RKO (cell line): ENCODE measurements at places on chromosomes 13 and 19.

GRCh38 chr13:102127153-102127552, 274.7 kb downstream of the FGF14 start:
- no peak for DNase-seq

DNA sequence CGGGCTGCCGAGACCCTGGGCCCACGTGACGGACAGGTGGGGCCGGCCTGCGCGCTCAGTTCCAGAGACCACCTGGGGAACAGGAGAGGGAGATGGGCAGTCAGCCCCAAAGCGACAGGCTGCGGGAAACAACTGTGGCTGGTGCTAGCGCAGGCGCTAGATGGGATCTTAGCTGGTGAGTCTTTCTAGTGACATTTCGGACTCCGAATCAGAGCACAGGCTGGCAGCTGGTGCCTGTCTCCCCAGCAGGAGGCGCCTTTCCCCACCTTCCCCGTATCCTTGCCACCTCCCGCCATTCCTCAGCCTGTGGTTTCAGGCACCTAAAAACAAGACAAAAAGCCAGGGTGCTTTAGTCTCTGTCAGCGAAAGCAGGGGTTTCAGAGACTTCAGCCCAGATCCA, 19.4 kb upstream of the RANBP3 start:
- DNase-seq, result no peak

- DNase-seq, result peak; percentile 87
Observed at GRCh38 chr19:30682999-30683536, 310.9 kb downstream of the ZNF536 start.

DNA sequence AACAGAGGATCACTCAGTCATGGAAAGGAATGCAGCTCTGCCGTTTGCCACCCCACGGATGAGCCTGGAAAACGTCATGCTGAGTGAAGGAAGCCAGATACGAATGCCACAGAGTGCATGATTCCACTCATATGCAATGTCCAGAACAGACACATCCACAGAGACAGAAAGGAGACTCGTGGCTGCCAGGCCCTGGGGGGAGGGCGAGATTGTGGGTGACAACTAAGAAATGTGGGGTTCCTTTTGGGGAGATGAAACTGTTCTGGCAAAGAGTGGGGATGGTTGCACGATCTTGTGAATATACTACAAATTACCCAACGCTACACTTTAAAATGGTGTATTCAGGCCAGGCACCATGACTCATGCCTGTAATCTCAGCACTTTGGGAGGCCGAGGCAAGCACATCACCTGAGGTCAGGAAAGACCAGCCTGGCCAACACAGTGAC, 27.2 kb upstream of the NAPA start:
- no peak for DNase-seq

DNA sequence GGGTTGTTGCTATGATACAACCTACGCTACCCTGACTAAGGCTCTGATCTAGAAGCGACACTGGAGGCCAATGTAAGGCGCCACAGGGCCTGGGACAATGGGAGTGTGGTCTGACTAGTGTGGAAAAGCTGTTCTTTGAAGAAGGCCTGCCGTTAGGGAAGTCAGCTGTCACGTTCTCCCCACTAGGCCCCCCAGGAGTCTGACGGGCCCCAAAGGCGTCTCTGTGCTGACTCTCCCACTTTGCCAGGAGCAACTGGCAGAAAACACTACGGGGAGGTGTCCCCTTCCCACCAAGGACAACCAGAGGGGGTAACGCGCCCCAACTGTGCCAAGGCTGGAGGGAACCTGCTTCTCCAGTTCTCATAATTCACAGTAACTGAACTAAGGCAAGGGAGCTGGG, 25.3 kb upstream of the EIF3G start:
- no peak for DNase-seq

DNA sequence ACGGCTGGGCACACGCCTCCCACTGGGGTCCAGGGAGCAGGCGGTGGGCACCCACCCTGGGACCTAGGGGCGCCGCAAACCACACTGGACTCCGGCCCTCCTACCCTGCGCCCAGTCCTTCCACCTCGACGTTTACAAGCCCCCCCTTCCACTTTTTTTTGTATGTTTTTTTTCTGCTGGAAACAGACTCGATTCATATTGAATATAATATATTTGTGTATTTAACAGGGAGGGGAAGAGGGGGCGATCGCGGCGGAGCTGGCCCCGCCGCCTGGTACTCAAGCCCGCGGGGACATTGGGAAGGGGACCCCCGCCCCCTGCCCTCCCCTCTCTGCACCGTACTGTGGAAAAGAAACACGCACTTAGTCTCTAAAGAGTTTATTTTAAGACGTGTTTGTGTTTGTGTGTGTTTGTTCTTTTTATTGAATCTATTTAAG, 1.6 kb downstream of the JUNB start:
- DNase-seq, result no peak

GRCh38 chr13:83121896-83122295, 760.4 kb downstream of the SLITRK1 start:
- DNase-seq, result no peak

DNA sequence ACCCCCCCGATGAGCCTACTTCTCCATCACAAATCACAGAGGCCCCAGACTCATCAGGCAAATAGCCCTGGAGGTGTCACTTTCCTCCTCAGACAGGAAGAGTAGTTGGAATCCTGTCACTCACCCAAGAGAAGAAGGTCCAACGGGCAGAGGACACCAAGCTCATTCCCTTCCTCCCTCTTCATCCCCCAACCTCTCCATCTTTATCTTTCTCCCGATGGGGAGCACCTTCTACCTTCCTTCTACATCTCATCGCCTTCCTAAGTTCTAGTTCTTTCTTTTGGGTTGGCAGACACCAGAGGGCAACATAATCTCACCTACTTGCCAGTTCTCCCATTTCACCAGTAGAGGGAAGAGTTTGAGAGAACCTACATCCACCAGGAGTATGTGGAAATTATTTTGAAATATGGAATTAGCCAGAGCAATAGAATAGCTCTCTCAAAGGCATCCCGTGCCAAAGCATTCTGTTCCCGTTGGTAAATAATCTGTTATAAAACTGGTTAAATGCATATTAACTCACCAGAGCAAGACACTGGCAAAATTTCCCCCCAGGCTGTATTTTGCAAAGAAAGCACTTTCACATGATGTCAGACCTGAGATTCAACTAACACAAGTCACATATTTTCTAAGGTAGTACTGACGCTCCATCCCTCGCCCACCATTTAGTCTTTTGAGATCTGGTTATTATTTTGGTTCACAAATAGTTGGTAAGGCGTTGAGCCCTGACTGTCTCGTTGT, 55.0 kb downstream of the ZIC5 start:
- DNase-seq, result peak; percentile 65

GRCh38 chr13:62678039-62678438, 1262.4 kb upstream of the PCDH20 start:
- DNase-seq, result no peak

- no peak for DNase-seq
Observed at GRCh38 chr13:44764302-44764692, 188.2 kb upstream of the TSC22D1 start.

DNA sequence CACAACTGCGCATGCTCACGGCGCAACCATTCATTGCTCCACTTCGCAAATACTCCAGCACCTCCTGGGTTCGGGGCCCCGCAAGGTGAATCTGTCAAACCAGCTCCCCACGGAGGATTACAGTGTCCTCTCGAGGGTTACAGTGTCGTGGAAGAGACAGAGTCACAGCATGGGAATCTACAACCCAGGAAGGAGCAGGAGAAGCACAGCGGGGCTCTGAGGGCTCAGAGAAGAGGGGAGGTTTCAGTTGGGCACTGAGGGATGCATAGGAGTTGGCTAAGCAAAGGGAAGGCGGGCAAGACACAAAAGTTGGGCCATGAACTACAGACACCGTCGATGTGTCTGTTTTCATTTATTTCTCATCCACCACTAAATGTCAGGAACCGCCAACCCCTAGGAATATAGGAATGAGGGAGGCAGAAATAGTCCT, 1.0 kb upstream of the GTF2F1 start:
- DNase-seq, result no peak

GRCh38 chr13:25632166-25632888, 260.6 kb downstream of the ATP8A2 start:
- DNase-seq, result no peak

GRCh38 chr19:7360393-7360984, 11.8 kb downstream of the ARHGEF18 start:
- DNase-seq, result no peak

DNA sequence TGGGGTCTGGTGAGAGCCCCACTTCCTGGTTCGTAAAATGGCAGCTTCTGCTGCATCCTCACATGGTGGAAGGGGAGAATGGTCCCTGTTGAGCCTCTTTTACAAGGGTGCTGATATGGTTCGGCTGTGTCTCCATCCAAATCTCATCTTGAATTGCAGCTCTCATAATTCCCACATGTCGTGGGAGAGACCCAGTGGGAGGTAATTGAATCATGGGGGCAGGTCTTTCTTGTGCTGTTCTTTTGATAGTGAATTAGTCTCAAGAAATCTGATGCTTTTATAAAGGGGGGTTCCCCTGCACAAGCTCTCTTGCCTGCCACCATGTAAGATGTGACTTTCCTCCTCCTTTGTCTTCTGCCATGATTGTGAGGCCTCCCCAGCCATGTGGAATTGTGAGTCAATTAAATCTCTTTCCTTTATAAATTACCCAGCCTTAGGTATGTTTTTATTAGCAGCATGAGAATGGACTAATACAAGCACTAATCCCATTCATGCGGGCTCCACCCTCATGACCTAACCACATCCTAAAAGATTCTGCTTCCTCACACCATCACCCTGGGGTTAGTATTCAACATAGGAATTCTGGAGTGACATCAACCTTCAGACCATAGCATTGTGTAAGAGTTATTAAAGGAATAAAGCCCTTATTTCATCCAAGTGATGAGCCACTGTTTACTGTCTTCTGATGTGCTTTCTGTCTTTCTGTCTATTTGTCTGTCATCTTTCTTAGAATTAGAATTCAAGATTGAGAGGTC, 159.0 kb upstream of the IRS2 start:
- DNase-seq, result peak; percentile 3

- DNase-seq, result no peak
Observed at GRCh38 chr13:35940734-35941133, 190.4 kb downstream of the DCLK1 start.

- DNase-seq, result peak; percentile 72
Observed at GRCh38 chr19:49793561-49793840, 19.6 kb downstream of the FUZ start.

- no peak for DNase-seq
Observed at GRCh38 chr13:60454425-60454824, 57.4 kb downstream of the TDRD3 start.

- no peak for DNase-seq
Observed at GRCh38 chr19:15913830-15914229, 16.0 kb upstream of the CYP4F2 start.

DNA sequence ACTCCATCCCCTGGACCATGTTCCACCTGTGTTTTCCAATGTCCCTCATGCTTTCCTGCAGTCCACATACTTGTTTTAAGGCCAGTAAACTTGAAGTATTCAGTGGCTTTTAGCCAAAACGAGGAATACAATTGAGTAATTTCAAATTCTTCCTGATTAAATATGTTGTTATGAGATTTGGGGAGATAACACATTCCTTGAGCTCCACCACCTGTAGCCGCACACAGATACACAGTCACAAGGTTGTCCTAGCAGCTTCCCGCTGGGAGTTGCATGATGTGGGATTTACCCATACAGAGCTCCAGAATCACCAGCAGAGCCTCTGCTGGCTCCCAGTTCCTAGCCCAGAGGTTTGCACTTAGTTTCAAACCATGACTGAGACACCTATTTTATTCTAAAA, 53.6 kb upstream of the FRY start:
- DNase-seq, result no peak

DNA sequence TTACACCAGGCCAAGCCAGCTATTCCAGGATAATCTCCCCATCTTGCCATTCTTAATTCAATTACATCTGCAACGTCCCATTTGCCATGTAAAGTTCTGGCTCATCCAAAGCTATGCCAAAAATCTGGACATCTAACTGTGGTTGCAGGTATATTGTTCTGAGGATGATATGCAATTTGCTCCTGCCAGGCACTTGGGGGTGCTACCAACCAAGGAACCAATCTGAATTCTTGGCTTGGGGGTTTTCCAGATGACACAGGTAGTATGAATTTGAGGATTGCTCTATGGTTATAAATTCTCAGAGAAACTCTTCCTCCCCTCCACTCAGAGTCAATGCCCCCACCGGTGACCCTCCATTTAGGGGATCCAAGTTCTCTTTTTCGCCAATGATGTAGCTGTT, 33.0 kb downstream of the CRYL1 start:
- DNase-seq, result peak; percentile 40

DNA sequence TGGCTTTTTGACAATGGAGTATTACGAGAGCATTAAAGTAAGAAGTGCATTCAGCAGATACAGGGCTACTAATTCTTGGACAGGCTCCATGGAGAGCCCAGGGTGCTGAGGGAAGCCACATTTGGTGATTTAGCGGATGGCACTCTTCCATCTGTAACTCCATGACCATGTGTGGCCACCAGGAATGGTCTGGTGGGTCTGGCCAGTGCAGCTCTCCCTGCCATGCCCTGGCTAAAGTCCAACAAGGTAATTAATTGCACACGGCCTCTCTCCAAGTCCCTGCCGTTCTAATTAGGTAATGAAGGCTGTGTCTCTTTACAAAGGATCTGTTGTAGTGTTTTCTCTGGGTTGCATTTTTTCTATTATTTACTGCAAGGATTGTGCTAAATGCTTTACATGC, 4.3 kb upstream of the ZFR2 start:
- no peak for DNase-seq

DNA sequence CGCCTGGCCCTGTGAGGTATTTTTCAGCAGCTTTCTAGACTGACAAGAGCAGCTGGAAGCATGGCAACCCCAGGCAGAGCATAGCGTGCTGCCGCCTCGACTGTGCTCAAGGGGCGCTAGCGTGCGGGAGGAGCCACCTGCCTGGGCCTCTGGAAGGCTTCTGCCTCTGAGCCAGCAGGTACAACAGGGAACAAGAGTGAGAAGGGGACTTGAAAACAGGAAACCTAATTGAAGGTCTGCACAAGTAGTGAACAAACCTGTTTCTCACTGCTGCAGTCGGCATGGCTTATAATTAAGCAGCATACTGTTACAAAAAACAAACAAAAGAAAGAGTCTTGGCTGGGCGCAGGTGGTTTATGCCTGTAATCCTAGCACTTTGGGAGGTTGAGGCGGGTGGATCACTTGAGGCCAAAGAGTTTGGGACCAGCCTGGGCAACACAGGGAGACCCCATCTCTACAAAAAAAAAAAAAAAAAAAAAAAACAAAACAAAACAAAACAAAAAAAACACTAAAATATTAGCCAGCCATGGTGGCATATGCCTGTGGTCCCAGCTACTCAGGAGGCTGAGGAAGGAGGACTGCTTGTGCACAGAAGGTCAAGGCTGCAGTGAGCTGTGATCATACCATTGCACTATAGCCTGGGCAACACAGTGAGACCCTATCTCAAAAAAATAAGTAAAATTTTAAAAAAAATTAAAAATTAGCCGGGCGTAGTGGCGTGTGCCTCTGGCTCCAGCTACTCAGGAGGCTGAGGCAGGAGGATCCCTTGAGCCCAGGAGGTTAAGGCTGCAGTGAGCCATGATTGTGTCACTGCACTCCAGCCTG, 12.6 kb upstream of the GARRE1 start:
- no peak for DNase-seq

- peak; percentile 96 for DNase-seq
Observed at GRCh38 chr19:2236314-2237050, at the start of the genes PLEKHJ1 and SF3A2. Gene PLEKHJ1, minus strand, starts transcription at chr19:2236329. Its CDS starts 81 bp downstream, at chr19:2236248. Gene SF3A2, plus strand, starts transcription at chr19:2236824. Its CDS starts 6,595 bp downstream, at chr19:2243419.

DNA sequence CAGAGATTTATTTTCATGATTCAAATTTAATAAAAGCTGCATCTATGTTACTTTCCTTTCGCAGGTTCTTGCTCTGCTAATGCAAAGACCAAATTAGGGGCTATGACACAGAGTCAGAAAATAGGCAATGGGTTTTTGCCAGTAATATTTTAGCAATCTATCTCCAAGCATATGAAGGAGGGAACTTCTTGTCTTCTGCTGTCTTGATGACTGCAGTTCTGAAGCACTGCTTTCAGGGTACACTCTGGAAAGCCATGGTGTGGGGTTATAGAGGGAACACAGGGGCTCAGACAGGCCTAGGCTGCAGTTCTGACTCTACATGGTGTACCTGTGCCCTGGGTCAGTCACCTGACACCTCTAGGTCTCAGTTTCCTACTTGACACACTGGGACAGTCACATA, 263.4 kb downstream of the DNAJC15 start:
- DNase-seq, result no peak
